ENCODE measurements at places on chromosomes 4 and X. TPM values are rescaled to one million over a fixed set of nuclear protein-coding genes. Genes with fewer than 3 reads are reported as not detected.

GRCh38 chr4:38416450-38417014 lies 247.5 kb upstream of the KLF3 start:
- DNase-seq, result no peak

DNA sequence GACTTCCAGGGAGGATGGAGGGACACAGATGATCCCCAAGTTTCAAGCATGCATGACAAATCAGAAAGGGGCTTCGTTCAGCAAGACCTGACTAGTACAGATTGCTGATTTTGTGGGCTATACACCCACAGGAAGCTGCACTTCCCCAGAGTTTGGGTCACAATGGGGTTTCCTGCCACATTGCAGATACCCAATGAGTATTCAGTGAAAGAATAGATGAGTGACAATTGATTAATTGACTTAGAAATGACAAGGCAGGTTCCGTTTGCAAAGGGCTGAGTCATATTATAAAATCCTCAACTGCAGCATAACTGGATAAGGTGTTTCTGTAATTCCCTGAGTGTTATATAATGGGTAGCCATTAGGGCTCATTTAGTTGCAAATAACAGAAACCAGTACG lies 146.6 kb upstream of the TBL1X start:
- DNase-seq, result peak; percentile 45

DNA sequence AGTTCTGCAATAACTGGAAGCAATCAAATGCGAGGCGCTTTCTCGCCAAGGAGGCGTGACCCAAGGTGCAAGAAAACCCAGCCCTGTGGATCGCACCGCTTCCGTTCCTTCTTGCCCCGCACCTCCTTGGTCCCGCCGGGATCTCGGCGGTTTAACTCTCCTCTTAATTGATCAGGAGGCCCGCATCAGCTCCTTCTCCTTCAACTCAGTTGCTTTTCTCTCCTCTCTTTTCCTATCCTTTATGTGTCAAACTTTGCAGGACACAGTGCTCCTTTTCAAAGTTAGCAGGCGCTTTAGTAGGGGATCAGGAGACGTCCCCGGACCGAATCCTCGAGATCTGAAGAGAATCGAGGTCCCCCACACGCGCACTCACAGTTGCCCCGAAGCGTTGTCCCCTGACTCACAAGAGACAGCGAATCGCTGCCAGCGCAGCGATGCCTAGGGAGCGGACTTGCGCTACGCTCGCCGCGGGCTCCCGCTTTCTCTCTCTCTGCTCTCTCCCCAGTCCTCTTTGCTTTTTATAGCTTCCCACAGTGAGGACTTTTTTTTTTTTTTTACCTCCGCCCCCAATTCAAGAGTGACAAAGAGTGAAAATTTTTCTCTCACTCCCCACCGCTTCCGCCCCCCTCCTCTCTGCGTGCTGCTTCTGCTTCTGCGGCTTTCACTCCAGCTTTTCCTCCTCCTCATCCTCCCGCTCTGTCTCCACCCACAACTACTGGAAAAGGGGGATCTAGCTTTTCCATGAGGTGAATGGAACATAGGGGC lies at the start of gene DKK2:
TSS of gene DKK2 (minus strand) at position 495 of the 765 bp plus-strand sequence. CDS start 722 bp downstream, outside the sequence.
- DNase-seq, result peak; percentile 19

- no peak for DNase-seq
Observed at GRCh38 chr4:73828956-73829355, 7.5 kb upstream of the CXCL6 start.

- DNase-seq, result no peak
Observed at GRCh38 chr4:3529363-3529762, 2.9 kb downstream of the LRPAP1 start.

DNA sequence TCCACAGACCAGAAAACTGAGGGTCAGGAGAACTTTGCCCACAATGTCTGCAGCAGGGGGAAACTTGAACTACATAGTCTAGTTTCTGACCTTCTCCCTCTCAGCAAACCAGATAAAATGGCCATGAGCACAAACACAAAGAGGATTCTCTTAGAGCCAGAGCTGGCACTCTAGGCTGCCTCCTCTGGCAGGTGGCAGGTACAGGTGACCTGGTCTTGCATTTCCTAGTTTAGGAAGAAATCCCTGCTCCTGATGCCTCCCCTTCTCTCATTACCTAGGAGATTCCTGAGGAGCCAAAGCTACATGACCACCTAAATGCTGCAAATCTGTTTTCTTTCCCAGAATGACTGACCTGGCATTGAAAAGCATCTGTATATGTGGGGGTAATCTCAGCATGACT lies 45.1 kb downstream of the ARHGEF9 start:
- DNase-seq, result no peak

GRCh38 chrX:24646006-24646405 lies 1.1 kb downstream of the PCYT1B start:
- no peak for DNase-seq

DNA sequence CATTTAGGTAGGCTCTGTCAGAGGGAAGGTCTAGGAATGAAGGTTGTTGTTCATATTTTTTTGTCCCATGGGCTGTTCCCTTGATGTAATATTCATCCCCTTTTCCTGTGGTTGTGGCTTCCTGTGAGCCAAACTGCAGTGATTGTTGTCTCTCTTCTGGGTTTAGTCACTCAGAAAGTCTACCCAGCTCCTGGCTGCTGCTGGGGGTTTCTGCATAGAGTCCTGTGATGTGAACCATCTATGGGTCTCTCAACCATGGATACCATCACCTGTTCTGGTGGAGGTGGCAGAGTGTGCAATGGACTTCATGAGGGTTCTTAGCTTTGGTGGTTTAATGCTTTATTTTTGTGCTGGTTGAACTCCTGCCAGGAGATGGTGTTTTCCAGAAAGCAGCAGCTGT lies 122.8 kb downstream of the ZC4H2 start:
- DNase-seq, result no peak

- peak; percentile 5 for DNase-seq
Observed at GRCh38 chr4:123244137-123244536, 152.5 kb upstream of the SPRY1 start.

GRCh38 chr4:181504924-181505323 lies 738.3 kb upstream of the TENM3 start:
- no peak for DNase-seq

GRCh38 chr4:56871371-56871866 lies 36.3 kb upstream of the REST start:
- DNase-seq, result peak; percentile 11

DNA sequence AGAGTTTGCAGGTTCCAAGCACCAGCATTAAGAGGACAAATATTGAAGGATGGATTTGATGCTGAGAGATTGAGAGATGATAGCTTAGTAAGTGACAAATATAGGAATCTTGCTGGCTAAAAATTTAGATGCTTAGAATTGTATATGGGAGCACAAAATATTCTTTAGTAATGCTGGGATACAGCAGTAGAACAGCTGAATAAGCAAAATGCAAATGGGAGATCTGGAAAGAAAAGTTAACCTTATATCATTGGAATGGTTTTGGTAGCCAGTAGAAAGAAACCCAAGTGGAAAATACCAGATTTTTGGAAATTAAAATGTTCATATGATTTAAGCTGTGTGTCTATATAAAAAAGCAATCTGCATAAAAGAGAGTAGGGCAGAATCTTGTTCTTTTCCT lies 308.6 kb upstream of the CPEB2 start:
- DNase-seq, result no peak

GRCh38 chr4:95551653-95552052 lies 2.9 kb upstream of the UNC5C start:
- DNase-seq, result no peak

GRCh38 chrX:42456176-42456700 lies 321.7 kb downstream of the PPP1R2C start:
- DNase-seq, result no peak

GRCh38 chr4:2304321-2304876 lies 42.5 kb upstream of the MXD4 start:
- DNase-seq, result no peak

DNA sequence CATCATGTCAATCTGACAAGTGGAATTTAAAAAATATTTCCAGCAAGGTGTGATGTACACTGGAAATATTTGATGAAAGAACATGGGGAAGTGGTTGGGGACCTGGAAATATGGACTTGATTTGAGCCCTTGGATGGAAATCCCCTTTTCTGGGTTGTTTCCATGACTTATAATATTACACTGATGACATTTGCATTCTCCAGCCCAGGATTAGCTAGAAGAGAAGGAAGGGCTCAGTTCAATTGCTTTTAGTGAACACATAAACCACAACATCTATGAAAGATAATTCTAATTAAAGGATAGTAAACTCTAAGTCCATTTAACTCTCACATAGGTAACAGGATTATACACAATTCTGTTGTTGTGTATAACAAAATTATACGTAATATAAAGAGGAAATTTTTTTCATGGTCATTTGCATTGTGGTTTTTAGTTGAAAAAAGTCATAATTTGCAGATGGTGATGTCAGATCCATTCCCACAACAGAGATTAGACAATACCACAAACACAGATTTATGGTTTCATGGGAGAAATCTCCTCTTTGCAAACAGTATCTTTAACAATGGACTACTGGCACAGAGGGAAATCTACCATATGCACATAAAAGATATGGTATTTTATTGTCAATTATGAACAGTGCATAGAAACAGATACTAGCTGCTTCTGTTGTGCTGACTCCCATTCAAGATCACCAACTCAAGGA lies 126.5 kb downstream of the DKK2 start:
- DNase-seq, result no peak

- no peak for DNase-seq
Observed at GRCh38 chrX:77505227-77505626, 58.0 kb downstream of the FGF16 start.

The FAM156A gene
- total RNA-seq, result 20.6 TPM

The MTCP1 gene
- 23.9 TPM for total RNA-seq

The MAGEE1 gene
- total RNA-seq, result 4.4 TPM

The DUSP21 gene
- not detected for total RNA-seq

The SPANXN3 gene
- not detected for total RNA-seq

The ODAM gene
- not detected for total RNA-seq

The EDA2R gene
- total RNA-seq, result 1.8 TPM

The MTMR8 gene
- total RNA-seq, result 4.8 TPM

The TCEAL7 gene
- not detected for total RNA-seq
